ENCODE measurements at places on chromosomes 2 and 18.
A peak's percentile ranks its signal among the peaks of the same experiment; 100 is the strongest.

DNA sequence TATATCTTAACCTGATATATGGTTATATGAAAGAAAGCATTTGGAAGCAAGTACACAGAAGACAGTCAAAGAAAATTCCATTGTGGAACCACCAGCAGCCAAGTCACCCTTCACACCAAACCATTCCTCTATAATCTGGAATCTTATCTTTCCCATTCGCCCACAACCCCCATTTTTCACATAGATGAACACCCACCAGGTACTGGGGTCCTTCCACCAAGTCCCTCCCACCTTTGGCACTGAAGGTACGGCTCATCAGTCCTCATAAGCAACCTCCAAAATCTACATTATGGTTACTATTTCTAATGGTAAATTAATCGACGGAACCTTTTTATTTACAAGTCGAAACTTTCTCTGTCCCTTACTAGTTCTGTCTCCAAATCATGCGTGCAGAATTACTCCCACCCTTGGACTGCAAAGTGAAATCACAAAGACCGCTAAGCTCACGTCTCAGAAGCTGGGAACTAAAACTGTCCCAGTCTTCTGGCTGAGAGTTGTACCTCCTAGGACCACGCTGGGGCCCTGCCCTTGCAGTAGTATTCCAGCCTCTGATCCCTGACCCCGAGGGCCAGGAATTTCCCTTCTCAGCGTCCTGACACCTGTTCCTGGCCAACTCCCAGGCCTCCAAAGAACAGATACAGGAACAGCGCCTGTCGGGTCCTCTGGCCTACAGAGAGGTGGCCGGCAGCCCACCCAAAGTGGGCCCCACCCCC, 702 bp downstream of the OLA1 start:
- DNase-seq: no peak

- DNase-seq: no peak
Measured at GRCh38 chr2:75406131-75406581, 154.6 kb downstream of the EVA1A start.

DNA sequence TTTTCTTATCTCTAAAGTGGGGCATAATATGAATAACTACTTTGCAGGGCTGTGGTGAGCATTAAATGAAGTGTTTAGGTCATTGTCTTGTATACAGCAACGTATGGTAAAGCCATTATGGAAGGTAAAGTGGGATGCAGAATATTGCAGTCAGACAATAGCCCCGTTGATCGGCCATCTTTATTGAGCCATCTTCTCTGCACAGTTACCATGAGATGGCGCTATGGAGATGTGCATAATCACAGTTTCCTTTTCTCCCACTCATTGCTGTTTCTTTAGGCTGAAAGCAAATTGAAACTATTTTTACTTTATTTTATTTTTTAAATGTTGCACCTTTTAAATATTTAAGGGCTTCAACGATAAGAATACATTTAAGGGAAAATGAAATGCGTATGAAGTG, 108.9 kb downstream of the THSD7B start:
- no peak for DNase-seq

- DNase-seq: no peak
Measured at GRCh38 chr18:22257022-22257543, 87.7 kb downstream of the GATA6 start.

- no peak for DNase-seq
Measured at GRCh38 chr18:5982332-5982731, 87.0 kb upstream of the TMEM200C start.

- no peak for DNase-seq
Measured at GRCh38 chr2:30346471-30347169, 100.4 kb upstream of the LCLAT1 start.

DNA sequence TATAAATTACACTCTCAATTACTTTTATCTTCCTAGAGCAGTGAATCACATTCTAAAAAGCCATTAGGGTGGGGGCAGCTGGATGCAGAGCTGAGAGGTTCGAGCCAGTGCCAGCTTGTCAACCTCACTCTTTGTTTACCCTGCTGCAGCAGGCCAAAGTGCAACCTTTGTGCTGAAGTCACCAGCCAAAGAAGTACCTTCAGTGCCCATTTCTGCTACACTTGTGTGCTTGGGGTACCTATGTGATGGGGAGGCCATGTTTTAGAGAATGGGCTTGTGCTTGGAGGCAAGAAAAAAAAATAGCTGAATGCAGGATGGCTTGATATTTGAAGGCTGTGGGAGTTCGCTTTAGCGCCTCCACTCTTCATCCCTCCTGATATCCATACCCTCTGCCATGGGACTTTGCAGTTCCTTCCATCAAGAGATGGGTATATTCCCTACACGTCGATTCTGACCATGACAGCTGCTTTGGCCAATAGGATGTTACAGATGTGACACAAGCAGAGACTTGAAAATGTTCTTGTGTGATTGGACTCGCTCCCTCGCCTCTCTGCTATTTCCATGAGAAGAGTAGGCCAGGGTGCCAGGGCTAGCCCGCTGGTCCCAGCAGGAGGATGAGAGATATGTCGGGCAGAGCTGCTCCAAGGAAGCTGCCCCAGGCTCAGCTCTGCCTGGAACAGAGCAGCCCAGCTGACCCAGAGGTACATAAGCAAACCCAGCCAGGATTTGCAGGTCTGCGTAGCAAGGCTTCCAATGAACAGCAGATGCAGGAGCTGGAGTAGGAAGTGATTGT, 12.7 kb upstream of the FZD5 start:
- DNase-seq: no peak

DNA sequence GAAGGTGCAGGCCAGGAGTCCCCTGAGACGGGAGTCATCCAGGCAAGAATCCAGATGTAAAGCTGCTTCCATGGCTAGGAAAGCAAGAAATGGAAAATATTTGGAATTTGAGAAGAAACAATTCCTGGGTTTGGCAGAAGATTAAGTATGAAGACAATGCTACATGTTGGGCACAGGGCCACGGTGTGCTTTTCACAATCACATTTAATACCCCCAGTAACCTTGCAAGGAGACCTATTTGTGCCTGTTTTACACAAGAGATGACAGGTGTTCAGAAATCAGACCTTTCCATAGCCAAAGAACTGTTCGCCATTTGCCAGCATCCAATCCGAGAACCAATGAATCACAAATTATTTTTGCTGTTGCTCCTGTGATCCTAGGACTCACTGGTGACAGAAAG, 50.5 kb downstream of the KCTD1 start:
- no peak for DNase-seq

GRCh38 chr18:3447068-3447894, 2.7 kb upstream of the TGIF1 start:
- DNase-seq: peak; percentile 13

GRCh38 chr18:56632070-56633022, 6.0 kb downstream of the TXNL1 start:
- no peak for DNase-seq

DNA sequence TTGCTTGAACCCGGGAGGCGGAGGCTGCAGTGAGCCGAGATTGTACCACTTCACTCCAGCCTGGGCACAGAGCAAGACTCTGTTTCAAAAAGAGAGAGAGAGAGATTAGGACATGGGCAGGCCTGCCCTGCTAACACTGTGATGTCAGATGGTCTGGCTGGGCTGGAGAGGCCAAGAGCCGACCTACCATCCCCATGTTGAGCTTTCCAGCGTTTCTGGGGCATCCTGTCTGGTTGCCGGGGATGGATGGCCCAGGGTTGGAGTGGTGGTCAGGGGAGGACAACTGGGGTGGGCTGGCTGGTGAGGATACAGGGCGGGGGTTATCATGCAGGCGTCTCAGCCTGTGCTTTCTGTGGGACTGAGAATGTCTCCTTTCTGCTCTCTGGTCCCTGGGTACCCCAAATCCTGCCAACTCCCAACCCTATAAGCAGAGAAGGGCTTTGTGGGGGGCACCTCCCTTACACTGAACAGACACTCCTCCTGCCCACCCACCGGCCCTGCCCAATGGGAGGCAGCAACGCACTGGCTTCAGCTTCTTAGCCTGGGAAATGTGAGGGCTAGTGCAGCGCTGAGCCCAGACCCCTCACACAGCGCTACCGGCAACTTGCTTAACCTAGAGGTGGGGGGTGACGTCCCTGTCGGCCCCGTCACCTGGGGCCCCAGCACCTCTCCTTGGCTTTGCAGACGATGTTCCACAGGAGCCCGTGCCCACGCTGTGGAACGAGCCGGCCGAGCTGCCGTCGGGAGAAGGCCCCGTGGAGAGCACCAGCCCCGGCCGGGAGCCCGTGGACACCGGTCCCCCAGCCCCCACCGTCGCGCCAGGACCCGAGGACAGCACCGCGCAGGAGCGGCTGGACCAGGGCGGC, 5.4 kb downstream of the SNORC start:
- DNase-seq: no peak

- no peak for DNase-seq
Measured at GRCh38 chr2:46276642-46277041, 20.6 kb upstream of the EPAS1 start.

DNA sequence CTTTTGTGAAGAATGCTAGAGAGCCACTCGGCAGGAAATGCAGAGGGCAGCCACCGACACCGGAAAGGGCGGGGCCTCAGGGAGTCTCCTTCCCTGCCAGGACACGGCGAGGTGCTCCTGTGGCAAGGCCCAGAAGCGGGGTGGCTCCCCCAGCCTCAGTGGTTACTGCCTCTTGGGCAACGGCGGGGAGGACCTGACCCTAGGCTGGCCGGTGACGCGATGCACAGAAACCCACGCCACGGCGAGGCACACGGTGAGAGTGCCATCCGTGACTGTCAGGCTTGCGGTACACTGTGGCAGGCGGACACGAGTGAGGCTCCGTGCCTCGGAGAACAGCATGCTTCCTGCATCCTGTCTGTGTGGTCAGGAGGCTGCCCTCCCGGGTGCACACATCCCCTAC, 47.8 kb downstream of the ZAP70 start:
- no peak for DNase-seq

DNA sequence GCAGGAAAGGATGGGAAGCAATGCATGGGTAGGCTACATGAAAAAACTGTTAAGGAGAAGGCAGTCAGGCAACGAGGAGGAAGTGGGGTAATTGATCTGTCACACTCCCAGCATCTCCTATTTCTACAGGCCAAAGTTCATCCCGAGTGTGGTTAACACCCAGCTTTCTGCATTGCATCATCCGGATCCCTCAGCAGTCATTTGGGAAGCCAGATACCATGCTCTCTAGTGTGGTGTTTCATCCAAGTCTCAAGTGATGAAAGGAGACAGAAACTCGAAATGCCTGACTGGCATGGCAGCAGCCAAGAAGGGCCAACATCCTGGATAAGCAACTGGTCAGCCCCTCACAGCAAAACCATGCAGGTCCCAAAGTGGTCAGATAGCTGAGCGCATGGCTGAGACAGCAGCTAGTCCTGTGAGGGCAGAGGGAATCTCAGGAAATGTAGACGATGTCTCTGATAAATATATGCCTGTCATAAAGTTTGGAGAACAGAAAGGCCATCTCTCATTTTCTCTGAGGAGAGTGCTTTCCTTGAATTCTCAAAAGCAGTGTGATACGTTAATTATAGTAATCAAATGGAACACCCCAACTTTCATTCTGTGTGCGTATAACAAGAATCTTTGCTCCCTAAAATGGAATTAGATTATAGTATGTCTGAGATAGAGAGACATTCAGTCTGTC, 24.8 kb upstream of the HNRNPA3 start:
- DNase-seq: no peak

DNA sequence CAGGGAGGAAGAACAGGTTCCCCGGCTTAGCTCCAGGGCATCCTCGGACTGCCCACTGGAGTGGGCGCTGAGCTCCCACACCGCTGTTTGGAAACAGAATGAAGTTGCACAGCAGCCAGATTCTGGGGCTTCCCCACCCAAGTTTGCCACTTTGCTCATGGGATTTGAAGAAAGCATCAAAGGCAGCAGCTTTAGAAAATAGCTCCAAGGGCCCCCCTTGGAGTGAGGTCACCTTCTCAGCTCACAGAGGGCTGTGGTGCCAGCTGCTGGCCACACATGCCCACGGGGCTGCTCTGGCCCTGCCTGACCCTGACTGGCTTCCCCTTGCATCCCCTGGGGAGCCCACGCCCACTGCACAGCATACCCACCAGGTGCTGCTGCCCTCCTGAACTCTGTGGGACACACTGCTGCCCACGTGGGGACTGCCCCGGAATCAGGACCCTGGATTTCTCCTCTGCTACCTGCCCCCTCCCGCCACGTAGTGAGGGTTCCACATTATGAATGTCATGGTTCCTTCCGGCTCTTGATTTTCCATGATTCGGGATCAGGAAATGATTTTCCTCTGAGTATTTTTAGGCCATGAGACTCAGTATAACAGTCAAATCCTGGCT, 70.3 kb downstream of the TGOLN2 start:
- DNase-seq: no peak

- DNase-seq: no peak
Measured at GRCh38 chr2:118169359-118170005, 81.2 kb downstream of the INSIG2 start.

DNA sequence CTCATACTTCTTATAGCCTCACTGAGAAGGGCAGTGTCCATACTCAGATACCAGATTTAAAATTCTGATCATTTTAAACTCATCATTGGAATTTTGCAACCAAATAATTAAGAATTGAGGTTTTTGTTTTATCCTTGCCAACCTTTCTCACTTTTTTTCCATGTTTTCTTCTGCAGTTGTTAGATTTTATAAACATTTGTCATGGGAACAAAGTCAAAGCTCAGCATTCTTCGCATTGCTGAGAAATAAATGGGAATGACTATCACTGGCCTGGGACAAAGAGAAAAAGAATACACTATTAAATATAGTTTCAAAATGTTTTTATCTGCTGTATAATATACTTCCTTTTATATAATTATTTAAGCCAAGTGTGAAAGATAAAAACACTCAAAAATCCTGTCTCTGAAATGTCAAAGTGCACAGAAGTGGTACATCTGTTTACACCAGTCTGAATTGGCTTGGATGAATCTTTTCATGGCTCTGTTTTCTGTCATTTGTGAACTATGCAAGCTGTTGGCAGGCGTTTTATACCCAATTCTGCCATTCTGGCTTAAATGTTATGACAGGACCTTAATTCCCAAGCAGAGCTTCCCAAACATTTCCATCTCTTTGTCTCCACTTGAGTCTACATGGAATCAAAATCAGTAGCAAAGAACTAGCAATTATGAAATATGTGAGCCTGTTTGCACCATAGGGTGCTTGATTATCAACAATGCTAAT, 249.3 kb upstream of the SYT4 start:
- DNase-seq: no peak

GRCh38 chr2:22110244-22110651, 986.5 kb downstream of the TDRD15 start:
- no peak for DNase-seq

DNA sequence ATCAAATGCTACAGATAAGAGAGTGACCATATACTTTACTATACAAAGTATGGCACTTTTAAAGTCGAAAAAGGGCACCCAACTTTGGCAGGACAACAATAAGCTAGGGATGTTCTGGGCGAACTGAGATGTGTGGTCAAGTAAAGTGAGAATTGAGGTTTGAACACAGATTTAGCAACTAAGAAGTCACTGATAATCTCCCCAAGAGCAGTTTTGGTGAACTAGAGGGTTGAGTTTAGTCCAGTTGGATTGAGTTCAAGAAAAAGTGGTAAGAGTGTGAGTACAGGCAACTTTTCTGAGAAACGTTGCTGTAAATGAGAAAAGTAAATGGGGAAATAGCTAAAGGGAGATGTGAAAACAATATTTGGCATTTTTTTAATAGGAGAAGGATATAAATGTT, 65.5 kb upstream of the TGFA start:
- DNase-seq: no peak

GRCh38 chr2:239278941-239279365, 121.9 kb downstream of the HDAC4 start:
- DNase-seq: no peak

Data from T-helper 17 cell (primary cell).